Uterus (tissue), 4 donors: ENCODE measurements at places on chromosomes 3 and 15. TPM values are rescaled to one million over a fixed set of nuclear protein-coding genes. Genes with fewer than 3 reads are reported as not detected.

SLC6A20 gene
- total RNA-seq, result 2.6 TPM

WNT5A gene
- total RNA-seq, result 14.3 TPM

- no peak for DNase-seq
Measured at GRCh38 chr3:100024520-100025303, 89.6 kb downstream of the FILIP1L start.

GRCh38 chr15:55494931-55495330 is 13.1 kb downstream of the DNAAF4 start:
- no peak for DNase-seq

COL6A6 gene
- total RNA-seq, result under 0.01 TPM

GPR87 gene
- total RNA-seq, result not detected

ALG1L2 gene
- not detected for total RNA-seq

AADACL2 gene
- total RNA-seq, result not detected

MOBP gene
- not detected for total RNA-seq

KCNH8 gene
- total RNA-seq, result 1.5 TPM

DNA sequence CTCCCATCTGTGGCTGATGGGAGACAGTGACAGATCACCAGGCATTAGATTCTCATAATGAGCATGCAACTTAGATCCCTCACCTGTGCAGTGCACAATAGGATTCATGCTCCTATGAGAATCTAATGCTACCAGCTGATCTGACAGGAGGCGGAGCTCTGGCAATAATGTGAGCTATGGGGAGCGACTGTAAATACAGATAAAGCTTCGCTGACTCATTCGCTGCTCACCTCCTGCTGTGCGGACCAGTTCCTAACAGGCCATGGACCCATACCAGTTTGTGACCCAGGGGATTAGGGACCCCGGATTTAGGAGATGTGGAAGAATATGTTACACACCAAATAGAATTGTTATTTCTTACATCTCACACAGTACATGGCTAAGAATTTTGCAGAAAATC is 6.7 kb downstream of the ARGFX start:
- DNase-seq, result no peak

DNA sequence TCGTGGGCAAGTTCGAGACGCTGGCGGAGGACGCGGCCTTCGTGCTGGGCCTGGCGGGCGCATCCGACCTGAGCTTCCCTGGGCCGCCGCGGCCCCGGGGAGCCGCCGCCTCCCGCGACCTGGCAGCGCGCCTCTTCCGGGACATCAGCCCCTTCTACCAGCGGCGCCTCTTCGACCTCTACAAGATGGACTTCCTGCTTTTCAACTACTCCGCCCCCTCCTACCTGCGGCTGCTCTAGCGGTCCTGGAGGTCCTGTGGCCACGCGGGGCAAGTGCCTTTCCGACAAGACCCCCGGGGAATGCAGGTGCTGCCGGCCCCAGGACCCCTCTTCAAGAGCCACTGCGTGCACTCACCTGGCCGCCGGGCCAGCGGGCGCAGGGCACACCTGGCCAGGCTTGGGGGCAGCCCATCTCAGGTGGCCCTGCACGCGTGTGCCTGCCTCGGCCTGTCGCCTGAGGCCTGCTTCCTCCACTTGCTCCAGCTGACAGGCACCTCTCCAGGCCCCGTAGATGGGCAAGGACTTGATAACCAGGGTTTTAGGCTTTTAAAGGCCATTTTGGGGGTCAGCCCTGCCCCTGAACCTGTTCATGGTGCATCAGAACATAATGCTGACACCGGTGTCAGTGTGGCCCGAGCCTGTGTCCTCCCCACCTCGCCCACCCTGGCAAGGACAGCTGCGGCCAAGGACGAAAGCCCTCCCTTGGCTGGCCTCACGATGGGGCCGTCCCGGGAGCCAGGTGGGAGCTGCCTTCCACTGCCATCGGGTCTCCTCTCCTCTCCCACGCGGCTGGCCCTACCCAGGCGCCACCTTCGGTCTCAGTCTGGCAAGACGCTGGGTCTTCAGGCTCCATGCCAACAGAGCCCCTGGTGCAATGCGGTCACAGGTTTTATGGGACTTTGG is 16.1 kb downstream of the C3orf22 start:
- peak; percentile 9 for DNase-seq

DNA sequence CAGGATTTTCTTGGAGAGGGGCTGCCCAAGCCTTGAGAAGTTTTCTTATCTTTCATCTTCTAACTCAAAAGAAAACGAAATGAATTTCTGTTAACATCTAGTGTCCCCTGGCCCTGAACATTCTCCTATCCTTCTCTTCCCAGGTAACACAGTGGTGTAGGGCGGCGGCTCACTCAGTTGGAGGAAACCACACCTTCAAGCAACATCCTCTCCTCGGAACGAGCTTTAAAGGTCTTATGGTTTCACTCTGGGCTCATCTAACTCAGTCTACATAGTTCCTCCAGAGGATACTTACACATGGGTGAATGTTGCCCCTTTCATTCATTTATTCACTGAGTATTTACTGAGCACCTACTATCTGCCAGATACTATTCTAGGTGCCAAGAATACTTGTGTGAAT is 31.0 kb upstream of the KLHL6 start:
- no peak for DNase-seq

DNA sequence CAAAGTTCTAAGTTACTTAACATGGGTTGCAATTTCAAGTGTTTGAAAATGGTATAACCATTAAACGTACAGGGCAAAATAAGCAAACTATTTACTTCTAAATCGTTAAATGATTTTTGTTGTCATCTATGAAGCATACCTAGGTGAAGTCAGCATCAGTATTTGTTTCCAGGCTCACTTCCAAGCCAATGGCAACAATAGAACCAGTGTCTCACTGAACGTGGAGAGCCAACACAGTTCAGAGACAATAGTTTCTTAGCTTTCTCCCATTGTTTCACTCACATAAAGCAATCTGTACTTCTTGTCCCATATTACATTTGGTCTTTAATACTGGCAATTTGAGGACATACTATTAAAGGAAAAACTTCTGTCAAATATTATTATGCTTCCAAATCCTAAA is 397.2 kb downstream of the MECOM start:
- no peak for DNase-seq

DNA sequence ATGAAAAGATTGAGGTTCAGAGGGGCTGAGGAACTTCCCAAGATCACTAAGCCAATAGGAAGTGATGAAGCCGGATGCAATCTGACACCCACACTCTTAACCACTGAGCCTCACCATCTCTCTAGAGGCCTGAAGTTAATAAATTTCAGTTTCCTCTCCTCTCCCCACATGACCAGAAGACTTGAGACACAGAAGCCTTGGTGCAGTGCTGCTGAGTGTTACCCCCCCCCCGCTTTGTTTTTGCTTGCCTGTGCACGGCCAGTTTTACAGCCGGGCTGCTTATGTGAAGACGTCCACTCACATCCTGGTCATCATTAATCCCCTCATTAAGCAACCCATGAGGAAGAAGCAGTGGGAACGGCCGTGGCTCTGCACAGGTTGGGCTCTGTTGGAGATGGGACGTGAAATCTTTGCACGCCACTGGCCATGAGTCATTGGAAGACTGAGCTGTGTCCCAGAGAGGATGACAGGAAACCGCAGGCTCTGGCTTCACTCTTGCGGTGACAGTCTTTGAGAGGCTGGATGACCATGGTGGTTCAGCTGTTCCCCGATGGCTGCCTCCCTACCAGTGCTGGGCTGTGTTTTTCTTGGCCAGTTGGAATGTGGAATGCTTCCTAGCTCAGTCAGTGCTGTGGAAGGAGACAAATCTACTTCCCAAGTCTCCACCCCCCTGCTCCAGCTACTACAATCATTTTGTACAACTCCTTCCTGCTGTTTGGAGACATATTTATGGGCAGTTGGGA is 232.6 kb upstream of the LRTM1 start:
- no peak for DNase-seq

DNA sequence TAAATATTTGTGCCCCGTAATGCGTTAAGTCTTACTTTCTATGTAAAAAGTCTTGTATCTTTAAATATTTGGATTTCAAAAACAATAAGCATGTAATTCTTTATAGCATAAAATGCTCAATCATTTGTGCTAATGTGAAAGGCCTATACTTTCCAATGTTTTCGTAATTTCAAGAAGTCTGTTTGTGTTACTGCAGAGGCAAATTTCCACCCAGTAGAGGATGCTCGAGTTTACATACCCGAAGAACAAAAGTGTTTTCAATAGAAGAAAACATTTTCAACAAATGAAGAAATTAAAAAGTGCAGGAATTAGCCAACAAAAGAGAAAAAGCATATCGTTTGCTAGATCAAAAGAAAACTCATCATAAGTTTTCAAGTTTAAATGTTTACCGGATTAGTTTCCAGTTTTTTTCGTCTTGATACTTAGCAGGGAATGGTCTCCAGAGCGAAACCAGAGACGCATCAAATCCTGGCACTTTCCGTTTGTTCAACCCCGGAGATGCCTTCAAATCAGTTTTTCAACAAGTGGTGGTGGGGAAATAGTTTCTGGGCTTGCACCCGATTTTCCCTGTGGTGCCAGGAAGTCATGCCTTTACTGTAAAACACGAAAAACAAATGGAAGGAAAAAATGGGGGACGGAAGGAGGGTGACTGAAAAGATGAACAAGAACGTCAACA is 1.0 kb downstream of the CGGBP1 start:
- DNase-seq, result no peak

SPTBN5 gene
- 0.76 TPM for total RNA-seq

DNA sequence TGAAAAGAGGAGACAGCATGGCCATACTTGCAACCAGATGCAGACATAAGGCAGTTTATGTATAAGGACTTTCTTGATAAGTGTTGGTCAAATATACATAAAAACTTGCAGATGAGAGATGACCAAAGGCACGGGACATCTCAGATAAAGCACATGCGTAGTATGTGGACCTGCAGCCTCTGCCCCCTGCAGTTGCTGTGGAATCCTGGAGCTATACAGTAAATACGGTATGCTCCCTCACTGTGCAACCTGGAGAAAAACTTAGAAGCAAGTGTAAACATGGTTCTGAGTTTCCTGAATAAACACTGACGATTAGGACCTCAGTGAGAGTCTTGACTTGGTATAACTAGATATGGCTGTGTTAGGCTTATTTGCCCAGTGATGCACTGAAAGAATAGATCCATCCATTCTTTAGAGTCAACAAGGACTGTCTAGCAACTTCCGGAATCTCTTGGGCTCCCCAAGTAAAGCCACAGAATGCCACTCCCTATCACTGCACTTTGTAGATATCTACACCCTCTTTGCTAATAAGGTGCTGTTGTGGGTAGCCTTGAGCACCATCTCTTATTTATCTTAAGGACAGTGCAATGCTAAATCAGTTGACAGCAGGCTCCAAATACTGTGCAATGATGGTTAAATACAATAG is 40.2 kb downstream of the GJD2 start:
- DNase-seq, result no peak

DNA sequence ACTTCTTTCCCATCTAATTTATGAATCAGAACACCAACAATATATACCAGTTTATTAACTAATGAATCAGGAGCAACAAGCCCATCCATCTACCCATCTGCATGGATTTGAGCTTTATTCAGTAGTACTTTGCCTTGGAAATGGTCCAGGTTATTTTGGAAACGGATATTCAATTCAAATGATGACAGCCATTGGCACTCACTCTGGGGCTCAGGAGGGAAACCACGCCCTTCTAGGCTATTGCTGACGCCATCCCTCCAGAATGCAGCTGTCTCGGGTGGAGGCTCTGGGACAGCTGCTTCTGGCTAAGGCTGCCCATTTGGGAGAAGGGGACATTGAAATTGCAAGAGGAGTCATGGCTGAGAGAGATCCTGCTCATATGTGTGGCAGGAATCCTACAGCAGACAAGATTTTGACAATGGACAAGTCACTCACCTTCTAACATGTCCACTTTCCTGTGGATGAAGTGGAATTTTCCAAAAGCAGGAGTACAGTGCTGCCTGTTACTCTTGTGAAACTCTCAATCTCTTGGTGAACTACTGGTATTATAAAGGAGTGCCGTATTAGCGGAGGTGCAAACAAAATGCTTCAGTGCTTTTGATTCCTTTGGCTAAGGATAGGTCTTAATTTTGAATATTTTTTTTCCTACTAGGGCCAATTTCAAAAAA is 29.3 kb upstream of the TRAK1 start:
- DNase-seq, result peak; percentile 74

- no peak for DNase-seq
Measured at GRCh38 chr3:13051066-13051465, 22.2 kb downstream of the IQSEC1 start.

GRCh38 chr15:90481023-90481422 is 48.7 kb upstream of the CRTC3 start:
- no peak for DNase-seq

SPATA12 gene
- 2.9 TPM for total RNA-seq

- DNase-seq, result no peak
Measured at GRCh38 chr3:48469046-48469915, 22.7 kb downstream of the ATRIP start.

TP63 gene
- 2.5 TPM for total RNA-seq

GRCh38 chr15:96348112-96349027 is 17.9 kb downstream of the NR2F2 start:
- no peak for DNase-seq

HOMER2 gene
- total RNA-seq, result 14.1 TPM

GRCh38 chr15:37823601-37824275 is 110.7 kb upstream of the TMCO5A start:
- DNase-seq, result no peak

GRCh38 chr3:197380786-197381185 is 82.4 kb upstream of the DLG1 start:
- DNase-seq, result no peak

- no peak for DNase-seq
Measured at GRCh38 chr15:65329984-65330735, 25.7 kb downstream of the RNU5B-1 start.

- DNase-seq, result no peak
Measured at GRCh38 chr3:189966843-189967242, 153.9 kb downstream of the P3H2 start.

- DNase-seq, result no peak
Measured at GRCh38 chr15:90637693-90638092, 79.5 kb upstream of the BLM start.

- DNase-seq, result peak; percentile 24
Measured at GRCh38 chr3:31067004-31067403, 172.5 kb upstream of the GADL1 start.

CYP8B1 gene
- not detected for total RNA-seq

DNA sequence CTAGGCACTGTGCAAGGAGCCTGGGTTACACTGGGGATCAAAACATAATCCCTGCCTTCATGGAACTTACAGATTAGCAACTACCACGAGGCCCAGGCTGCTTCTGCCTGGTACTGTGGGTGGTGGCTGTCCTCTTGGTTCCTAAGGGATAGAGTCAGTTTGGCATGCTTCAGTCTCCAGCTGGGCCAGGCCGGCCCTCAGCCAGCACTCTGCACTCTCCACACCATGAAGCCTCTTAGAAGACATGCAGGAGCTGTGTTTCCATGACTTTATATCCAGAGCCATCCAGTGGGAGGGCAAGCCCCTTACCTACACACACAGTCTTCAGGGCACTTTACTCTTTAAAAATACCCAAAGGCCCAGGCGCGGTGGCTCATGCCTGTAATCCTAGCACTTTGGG is 54.4 kb downstream of the ATP1B3 start:
- peak; percentile 3 for DNase-seq

DNA sequence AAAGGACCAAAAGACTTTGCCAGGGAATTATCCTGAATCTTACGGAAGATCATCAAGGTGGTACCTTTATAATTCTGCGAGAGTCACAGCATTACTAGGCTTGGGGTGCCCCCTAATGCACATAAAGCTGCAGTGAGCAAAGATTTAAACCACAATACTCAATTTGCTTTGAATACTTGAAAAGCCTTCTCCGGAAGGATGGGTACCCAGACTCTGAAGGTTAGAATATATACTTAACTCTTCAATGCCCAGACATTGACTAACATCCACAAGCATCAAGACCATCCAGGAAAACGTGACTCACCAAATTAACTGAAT is 117.8 kb upstream of the KCNH8 start:
- DNase-seq, result no peak
